Lung microvascular endothelial cell (primary cell): ENCODE measurements at places on chromosomes 5 and 9. TPM values are rescaled to one million over a fixed set of nuclear protein-coding genes. Genes with fewer than 3 reads are reported as not detected.

The CKMT2 gene
- total RNA-seq: 0.20 and 0.22 TPM in 2 replicates

The NR5A1 gene
- total RNA-seq: not detected in 2 replicates

The ELAVL2 gene
- under 0.01 and 0.22 TPM in 2 replicates for total RNA-seq

The ZNF658 gene
- 4.2 and 7.4 TPM in 2 replicates for total RNA-seq

The TUSC1 gene
- total RNA-seq: 7.0 and 9.1 TPM in 2 replicates

The GPR21 gene
- total RNA-seq: 0.44 and 0.60 TPM in 2 replicates

The SPATA31E1 gene
- total RNA-seq: not detected in 2 replicates

The TMEM252 gene
- total RNA-seq: not detected in 2 replicates

The IL13 gene
- total RNA-seq: not detected in 2 replicates

The GABBR2 gene
- 1.2 and 5.9 TPM in 2 replicates for total RNA-seq

The PRELID2 gene
- total RNA-seq: 18.7 and 24.4 TPM in 2 replicates

The FOXD4 gene
- total RNA-seq: under 0.01 and 0.20 TPM in 2 replicates

The PCDHA9 gene
- total RNA-seq: under 0.01 TPM in 2 replicates

The BAAT gene
- total RNA-seq: not detected in 2 replicates

The RASEF gene
- total RNA-seq: under 0.01 TPM in 2 replicates

The MAST4 gene
- total RNA-seq: 16.3 and 26.8 TPM in 2 replicates

The PGM5 gene
- total RNA-seq: 27.5 and 295 TPM in 2 replicates

The LECT2 gene
- total RNA-seq: not detected in 2 replicates

The FST gene
- 7.6 and 29.0 TPM in 2 replicates for total RNA-seq

The SNCAIP gene
- 10.7 and 160 TPM in 2 replicates for total RNA-seq

The SPINK6 gene
- total RNA-seq: not detected in 2 replicates

The SPINK13 gene
- not detected in 2 replicates for total RNA-seq

The FRMD3 gene
- 2.4 and 6.8 TPM in 2 replicates for total RNA-seq

The SLC6A19 gene
- not detected in 2 replicates for total RNA-seq

The TMOD1 gene
- 0.65 and 0.79 TPM in 2 replicates for total RNA-seq

The SAXO1 gene
- total RNA-seq: under 0.01 TPM in 1 of 2 replicates, not detected in the other

The HAVCR2 gene
- total RNA-seq: under 0.01 TPM in 1 of 2 replicates, not detected in the other

The HTR4 gene
- not detected in 2 replicates for total RNA-seq

The ENHO gene
- total RNA-seq: not detected in 2 replicates

The NEUROG1 gene
- not detected in 2 replicates for total RNA-seq

The SLC36A3 gene
- not detected in 2 replicates for total RNA-seq

The ADAMTS12 gene
- 0.65 and 3.2 TPM in 2 replicates for total RNA-seq

The ADGRV1 gene
- total RNA-seq: under 0.01 and 0.22 TPM in 2 replicates

The CMYA5 gene
- total RNA-seq: under 0.01 TPM in 2 replicates

The COL23A1 gene
- total RNA-seq: under 0.01 and 0.40 TPM in 2 replicates

The FAM13B gene
- 10.9 and 21.6 TPM in 2 replicates for total RNA-seq
